ENCODE measurements at places on chromosomes 3 and 15.

DNA sequence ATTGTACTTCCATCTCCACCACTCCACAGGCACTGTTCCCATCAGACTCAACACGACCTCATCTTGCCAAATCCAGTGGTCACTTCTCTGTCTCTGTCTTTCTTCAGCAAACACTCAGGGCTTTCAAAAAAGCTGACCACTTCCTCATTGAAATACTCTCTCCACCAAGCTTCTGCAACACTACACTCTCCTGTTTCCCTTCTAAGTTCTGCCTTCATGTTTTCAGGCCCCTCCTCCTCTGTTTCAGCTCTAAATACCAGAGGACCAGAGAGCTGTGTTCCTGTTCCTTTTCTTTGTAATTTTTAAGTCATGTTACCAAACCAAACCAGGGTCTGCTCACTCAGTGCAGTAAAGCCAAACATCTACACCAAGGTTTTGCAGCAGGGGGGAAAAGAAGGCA lies 33.8 kb upstream of the ACP3 start:
- DNase-seq = no peak

- no peak for DNase-seq
Measured at GRCh38 chr3:18349197-18349798, 75.8 kb downstream of the SATB1 start.

DNA sequence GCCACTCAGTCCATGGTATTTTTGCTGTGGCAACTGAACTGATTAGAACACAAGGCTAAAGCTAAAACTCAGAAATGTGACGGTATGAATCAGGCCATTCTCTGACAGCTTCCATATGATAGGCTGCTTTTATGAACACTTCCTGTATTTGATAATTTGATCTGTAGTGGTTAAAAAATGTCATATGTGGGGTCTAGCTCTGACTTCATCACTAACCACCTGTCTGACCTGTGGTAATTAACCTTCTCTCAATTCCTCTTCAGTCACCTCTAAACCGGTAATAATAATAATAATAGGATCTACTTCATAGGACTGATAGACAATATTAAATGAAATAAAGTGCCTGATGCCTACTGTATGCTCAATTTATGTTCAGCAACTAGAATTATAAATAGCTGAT lies 223.2 kb downstream of the MBNL1 start:
- DNase-seq = no peak

DNA sequence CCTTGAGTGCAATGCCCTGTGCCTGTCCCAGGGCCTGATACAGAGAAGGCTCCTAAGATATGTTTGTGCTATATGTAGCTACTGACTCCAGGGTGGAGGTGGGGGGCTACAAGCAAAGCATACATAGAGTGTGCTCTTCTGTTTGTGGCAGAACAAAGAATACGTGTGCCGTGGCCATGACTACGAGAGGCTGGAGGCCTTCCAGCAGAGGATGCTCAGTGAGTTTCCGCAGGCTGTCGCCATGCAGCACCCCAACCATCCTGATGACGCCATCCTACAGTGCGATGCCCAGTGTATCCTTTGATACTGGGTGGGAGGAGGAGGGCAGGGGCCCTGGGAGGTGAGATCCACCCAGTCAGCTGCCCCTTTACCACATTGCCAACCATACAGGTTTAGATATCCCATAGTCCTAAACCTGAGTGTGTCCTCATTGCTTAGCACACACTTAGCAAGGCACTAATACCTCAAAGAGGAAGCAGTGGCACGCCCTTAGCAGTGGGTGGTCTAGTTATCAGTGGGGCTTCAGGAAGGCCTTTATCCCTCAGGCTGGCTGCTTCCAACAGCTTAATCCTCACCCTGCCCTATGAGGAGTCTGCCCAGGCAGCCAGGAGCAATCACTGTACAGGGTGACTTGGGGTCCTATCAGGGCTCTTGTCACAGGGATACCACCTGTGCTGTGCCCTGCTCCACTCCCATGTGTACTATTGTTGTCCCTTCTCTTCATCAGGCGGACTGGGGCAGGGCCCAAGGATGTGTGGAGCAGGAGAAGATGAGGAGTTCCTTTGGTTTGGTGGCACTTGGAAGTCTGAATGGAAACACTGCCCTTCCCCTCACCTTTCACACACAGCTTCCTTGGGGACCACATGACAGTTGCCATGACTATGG lies 30.1 kb upstream of the MANF start:
- no peak for DNase-seq

- DNase-seq = no peak
Measured at GRCh38 chr3:129552287-129553050, 9.5 kb downstream of the H1-8 start.

GRCh38 chr15:81569286-81570080 lies 195.5 kb upstream of the TMC3 start:
- no peak for DNase-seq

- no peak for DNase-seq
Measured at GRCh38 chr15:100186366-100186765, 155.4 kb downstream of the ADAMTS17 start.

DNA sequence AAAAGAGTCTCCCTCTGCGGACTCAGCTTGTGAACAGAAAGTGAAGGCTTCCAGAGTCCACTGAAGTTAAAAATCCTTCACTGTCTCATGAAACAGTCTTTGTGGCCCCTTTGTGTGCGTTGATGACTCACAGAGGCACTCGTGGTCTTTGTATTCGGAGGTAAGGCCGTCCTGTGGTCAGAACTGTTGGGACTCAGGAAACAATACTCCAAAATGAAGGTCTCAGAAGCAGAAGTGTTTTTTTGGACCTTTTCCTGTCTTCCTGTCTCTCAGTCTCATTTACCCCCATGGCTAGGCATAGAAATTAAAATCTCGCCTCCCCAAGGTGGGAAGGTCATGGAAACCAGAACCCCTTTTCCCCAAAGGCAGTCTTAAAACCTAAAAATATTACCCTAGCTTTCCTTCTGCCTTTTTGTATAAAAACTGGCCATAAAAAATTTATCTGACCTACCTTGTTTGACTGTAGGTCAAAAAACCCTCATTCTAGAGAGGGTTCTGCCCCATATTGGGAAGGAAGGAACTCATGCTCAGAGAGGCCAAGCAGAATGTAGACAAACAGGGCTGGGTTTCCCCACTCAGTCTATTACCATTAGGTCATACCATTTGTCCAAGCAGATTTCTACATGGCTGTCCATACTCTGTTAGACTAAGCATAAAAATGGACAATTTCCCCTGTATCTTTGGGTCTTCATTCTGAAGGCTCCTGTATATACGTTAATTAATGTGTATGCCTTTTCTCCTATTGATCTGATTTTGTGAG lies 19.1 kb upstream of the EPB42 start:
- DNase-seq = no peak

DNA sequence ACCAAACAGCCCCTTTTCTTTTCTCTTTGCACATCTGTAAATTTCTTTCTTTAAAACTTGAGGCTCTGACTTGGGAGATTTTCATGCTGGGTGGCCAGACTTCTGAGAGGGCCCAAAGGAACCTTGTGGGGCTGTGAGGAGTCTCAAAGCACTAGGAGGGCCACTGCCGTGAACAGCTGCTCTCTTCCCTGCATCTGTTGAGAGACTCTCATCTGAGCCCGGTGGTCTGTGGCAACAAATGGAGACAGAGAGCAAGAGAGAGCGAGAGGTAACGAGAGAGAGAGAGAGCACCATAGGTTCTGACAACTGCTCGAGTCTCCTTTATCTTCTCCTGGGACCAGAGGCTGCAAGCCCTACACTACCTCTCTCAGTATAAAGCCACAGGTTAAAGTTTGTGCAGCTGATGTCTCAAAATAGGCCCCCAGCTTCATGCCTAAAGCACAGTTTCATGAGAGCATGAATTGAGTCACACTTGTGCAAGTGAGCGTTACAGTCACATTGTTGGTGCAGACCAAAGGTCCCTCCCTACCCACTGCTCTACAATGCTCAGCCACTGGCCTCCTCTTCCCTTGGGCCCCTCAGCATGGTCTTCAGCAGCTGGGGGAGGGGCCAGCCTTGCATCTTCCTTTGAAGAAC lies 60.7 kb downstream of the ZNF621 start:
- DNase-seq = no peak

- no peak for DNase-seq
Measured at GRCh38 chr3:134351427-134351826, 22.8 kb downstream of the AMOTL2 start.

DNA sequence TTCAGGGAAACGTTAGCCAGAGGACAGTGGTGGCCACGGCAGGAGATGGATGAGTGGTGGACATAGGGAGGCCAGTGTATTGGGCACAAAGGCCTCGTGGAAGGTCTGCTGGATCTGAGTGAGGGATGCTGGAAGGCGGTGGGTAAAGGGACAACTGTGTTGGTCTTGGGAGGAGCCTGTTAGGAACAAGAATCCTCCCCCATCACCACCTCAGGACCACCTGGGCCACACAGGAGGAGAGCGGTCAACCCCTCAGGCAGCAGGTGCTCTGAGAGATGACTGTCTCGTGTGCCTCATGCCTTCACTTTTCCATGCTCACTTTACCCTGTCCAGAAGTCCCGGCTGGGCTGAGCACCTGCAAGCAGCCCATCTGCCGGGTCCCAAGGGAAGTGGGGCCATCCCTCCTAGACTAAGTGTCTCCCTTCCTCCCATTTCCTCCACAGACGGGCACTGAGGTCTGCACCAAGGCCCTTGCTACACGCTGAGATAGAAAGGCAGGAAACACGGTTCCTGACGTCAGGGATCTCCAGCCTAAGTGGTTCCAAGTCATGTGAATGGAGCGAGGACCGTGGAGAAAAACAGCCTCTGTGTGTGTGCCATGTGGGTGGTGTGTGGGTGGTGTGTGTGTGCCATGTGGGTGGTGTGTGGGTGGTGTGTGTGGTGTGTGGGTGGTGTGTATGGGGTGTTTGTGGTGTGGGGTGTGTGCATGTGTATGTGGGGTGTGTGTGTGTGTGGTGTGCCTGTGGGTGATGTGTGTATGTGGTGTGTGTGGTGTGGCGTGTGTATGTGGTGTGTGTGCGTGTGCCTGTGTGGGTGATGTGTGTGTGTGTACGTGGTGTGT lies 47.8 kb upstream of the CTSH start:
- no peak for DNase-seq

GRCh38 chr15:60803059-60803458 lies 324.1 kb upstream of the ICE2 start:
- DNase-seq = no peak

DNA sequence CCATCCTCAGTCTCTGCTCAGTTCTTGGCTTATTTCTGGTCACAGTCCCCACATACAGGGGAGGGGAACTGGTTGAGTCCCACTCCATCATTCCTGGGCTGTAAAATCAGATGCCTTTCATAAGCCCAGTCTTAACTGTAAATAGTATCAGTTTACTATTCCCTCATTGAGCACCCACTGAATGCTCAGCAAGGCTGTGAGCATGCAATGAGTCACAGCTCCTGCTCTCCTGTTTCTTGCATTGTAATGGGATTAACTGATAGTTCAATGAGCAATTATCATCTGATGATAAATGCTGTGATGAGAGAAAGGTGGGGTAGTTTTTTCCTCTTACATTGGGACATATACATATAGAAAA lies 113.6 kb upstream of the TPM1 start:
- DNase-seq = no peak

GRCh38 chr15:62407216-62407615 lies 242.1 kb upstream of the C2CD4B start:
- no peak for DNase-seq

DNA sequence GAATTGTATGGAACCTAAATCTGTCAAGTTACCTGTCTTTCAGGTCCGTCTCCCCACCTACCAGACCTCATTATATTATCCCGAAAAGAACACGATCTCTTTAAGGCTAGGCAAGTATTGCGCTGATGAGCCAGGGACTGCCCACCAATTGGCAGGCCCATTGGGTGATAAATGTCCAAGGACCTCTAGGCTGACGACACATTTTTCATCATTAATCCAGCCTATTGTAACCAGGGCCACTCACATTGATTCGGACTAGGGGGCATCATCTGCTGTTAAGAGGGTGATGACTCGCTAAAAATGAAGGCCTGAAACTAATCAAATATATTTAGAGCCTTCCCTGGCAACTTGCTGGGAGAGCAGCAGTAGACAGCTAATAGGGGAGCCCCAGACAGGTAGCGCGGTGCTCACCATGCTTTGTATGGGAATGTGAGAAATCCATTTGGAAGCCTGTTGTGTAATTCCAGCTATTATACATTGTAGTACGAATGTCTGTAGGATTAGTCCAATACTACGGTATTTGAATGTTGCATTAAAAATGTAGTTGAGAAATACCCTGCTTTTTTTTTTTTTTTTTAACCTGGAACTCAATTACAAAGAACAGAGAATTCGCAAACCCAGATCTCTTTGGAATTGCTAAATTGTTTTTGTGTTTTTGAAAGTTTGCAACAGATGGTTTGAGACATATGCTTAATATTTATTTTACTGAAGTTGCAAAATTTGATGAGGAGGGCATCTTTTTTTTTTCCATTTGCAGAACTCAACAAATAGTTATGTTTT lies 156.1 kb downstream of the ROBO2 start:
- DNase-seq = no peak

DNA sequence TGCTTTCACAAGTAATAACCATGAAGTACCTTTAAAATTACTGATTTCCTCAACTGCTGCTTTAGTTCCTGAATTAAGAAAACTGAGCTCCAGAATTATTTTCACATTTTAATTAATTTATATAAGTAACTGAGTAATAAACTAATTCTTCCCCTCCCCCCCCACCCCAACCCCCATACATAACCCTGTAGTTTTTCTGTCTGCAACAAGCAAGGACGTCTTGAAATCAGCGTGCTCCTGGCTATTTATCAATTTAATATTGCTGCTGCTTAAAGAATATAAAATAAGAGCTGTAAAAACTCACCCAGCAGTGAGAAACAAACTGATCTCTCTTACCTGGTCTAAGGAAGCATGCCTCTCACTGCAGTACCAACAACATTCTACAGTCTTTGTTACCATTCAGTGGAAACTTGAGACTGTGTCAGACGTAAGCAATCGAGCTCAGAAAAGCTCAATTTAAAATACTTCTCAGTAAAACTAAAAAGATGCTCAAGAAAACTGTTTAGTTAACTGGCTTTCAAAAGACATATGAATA lies 121.0 kb downstream of the TFDP2 start:
- no peak for DNase-seq

DNA sequence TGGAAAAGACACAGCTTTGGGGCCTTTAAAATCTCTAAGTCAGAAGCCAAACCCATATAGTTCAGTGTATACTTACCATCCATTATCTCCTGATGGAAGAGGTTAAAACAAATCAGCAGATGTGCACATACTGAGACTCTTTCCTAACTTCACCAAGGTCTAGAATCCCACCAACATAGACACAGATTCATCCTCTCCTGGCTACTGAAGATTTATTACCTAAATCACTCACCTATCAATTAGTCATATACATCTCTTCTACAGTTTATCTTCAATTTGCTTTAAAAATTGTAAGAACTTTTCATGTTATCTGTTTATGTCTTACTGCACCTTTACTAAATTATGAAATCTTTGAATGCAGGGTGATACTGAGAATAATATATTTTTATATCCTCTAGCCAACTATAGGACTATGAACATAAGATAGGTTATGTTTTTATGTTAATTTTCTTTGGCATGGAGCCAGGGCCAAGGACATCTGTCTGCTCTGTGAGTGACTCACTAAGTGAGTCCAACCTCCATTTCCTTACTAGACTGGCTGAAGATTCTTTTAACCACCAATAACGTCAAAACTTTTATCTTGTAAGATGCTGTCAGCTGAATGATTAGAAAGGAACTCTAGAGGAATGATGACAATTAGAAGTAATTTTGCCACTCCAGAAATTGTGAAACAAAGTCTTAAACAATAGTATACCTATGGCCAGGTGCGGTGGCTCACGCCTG lies 397.6 kb downstream of the FOXP1 start:
- no peak for DNase-seq
